ENCODE measurements at places on chromosomes 11 and 22.

DNA sequence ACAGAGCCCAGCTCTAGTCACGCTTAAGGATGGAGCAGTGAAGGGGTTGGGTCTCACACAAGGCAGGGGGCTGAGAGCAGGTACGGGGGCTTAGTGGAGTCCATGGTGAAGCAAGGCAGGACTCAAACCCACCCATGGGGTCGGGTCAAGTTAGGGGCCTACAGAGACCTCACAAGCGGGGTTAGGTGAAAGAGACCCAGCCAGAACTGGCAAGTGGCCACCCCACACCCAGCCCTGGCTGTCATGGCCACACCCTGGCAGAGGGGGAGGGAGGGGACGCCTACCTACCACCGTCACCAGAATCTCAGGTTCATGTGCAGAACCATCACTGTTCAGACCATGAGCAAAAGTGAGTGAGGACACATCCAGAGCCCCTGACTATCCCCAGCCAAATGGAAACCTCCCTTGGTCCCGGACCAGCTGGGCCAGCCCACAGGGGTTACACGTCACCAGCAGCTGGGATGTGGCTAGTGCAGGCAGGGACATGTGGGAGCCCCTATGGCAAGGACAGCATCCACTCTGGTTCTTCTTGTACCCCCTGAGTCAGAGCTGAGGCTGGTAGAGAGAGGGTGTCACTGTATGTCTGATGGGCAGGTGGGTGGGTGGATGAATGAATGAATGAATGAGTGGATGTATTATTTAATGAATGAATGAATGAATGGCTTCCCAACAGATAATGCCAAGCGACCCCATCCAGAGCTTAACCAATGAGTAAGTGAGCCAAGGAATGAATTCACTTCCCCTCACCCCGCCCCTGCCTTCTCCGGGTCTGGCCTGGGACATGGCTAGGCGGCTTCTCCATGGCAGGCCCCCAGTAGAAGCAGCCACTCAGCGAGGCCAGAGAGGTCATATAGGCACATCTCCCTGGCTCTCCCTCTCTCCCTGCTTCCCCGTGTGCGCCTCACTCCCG lies 681.6 kb downstream of the TBC1D22A start:
- no peak for DNase-seq
- peaks cover 44% of the 10 kb centered on the region for H3K27me3 ChIP-seq
- H3K36me3 ChIP-seq = no peaks in the 10 kb centered on the region
- no peak overlapping the region for H3K27ac ChIP-seq

GRCh38 chr11:61874377-61874809 lies 17.0 kb downstream of the FADS3 start:
- H3K36me3 ChIP-seq = peaks cover 1% of the 10 kb centered on the region
- no peak for DNase-seq
- H3K27ac ChIP-seq = no peak overlapping the region
- peaks cover 9% of the 10 kb centered on the region for H3K4me1 ChIP-seq

DNA sequence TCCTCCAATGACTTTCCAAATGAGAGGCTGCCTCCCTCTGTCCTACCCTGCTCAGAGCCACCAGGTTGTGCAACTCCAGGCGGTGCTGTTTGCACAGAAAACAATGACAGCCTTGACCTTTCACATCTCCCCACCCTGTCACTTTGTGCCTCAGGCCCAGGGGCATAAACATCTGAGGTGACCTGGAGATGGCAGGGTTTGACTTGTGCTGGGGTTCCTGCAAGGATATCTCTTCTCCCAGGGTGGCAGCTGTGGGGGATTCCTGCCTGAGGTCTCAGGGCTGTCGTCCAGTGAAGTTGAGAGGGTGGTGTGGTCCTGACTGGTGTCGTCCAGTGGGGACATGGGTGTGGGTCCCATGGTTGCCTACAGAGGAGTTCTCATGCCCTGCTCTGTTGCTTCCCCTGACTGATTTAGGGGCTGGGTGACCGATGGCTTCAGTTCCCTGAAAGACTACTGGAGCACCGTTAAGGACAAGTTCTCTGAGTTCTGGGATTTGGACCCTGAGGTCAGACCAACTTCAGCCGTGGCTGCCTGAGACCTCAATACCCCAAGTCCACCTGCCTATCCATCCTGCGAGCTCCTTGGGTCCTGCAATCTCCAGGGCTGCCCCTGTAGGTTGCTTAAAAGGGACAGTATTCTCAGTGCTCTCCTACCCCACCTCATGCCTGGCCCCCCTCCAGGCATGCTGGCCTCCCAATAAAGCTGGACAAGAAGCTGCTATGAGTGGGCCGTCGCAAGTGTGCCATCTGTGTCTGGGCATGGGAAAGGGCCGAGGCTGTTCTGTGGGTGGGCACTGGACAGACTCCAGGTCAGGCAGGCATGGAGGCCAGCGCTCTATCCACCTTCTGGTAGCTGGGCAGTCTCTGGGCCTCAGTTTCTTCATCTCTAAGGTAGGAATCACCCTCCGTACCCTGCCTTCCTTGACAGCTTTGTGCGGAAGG lies 2.9 kb downstream of the APOC3 start:
- H3K4me3 ChIP-seq = no peak overlapping the region
- no peaks in the 10 kb centered on the region for H3K27me3 ChIP-seq
- peaks cover 17% of the 10 kb centered on the region for H3K4me1 ChIP-seq
- peaks cover 3% of the 10 kb centered on the region for H3K36me3 ChIP-seq
- DNase-seq = no peak
- no peak overlapping the region for H3K27ac ChIP-seq

- no peak for DNase-seq
- peaks cover 14% of the 10 kb centered on the region for H3K36me3 ChIP-seq
- peaks cover 28% of the 10 kb centered on the region for H3K4me1 ChIP-seq
- H3K27me3 ChIP-seq = no peaks in the 10 kb centered on the region
- peak overlapping the region; percentile 36 for H3K27ac ChIP-seq
- no peak overlapping the region for H3K4me3 ChIP-seq
These were observed 23.6 kb downstream of the APOL3 start for GRCh38 chr22:36136988-36137387.

- H3K27me3 ChIP-seq = no peaks in the 10 kb centered on the region
- H3K27ac ChIP-seq = no peak overlapping the region
- no peaks in the 10 kb centered on the region for H3K36me3 ChIP-seq
- no peak overlapping the region for H3K4me3 ChIP-seq
- DNase-seq = no peak
These were observed 8.8 kb downstream of the KIAA1671 start for GRCh38 chr22:24961217-24961844.

All from central memory CD8-positive, alpha-beta T cell (primary cell).